ENCODE measurements at places on chromosomes 2 and 18. TPM values are rescaled to one million over a fixed set of nuclear protein-coding genes. Genes with fewer than 3 reads are reported as not detected.

GRCh38 chr2:196962325-196962724 is 35.8 kb upstream of the PGAP1 start:
- H3K4me1 ChIP-seq, result no peaks in the 10 kb centered on the region
- no peak for DNase-seq
- no peaks in the 10 kb centered on the region for H3K27me3 ChIP-seq
- H3K4me3 ChIP-seq, result no peak overlapping the region

DNA sequence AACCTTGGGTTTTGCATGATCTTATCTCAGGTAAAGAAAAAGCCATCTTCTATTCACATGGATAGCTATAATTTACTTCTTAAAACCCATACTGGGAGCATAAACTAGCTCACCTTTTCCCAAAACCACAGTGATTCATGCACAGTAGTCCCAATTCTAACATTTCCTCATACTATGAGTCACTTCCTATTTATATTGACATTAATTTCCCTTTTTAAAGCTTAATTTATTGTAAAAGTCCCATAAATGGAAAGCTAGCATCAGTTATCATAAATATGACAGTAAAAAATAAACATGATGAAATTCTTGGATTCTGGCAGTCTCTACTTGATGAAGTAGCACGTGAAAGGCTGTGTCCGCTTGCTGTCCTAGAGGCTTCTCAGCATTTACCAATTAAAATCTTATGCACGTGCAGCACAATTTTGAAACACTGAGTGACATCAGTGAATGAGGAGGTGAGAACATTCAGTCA is 180.1 kb downstream of the CDH2 start:
- H3K4me3 ChIP-seq, result no peak overlapping the region
- no peaks in the 10 kb centered on the region for H3K4me1 ChIP-seq
- H3K27me3 ChIP-seq, result no peaks in the 10 kb centered on the region
- H3K27ac ChIP-seq, result no peak overlapping the region
- DNase-seq, result no peak
- H3K36me3 ChIP-seq, result no peaks in the 10 kb centered on the region

DNA sequence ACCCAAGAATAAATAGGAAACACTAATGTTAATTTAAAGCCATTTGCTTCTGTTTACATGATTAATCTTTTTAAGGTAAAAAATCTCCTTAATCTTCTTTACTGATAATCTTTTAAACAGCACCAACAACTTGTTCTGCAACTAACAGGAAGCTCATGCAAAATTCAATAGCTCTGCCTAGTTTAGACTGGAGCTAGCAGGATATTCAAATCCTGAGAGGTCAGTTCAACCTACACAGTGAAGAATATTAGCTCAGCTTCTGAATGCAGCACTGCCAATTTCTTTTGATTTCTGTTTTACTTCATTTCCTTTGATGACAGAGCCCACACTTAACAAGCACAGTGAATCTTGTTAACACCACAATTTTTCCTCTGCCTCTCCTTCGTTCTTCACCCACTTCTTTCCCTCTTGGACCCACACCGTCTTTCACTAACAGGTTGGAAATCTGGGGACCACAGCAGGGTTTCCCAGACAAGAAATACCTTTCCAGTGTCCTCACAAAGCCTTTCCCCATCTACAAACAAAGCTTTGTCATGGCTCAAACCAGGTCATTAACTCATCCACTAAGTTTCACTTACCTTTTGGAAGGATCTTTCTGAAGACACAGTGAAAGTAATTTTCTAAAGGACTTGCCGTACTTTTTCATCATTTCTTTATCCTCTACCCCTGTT is 109.8 kb downstream of the STK39 start:
- no peaks in the 10 kb centered on the region for H3K36me3 ChIP-seq
- H3K4me1 ChIP-seq, result no peaks in the 10 kb centered on the region
- no peak overlapping the region for H3K4me3 ChIP-seq

- no peaks in the 10 kb centered on the region for H3K27me3 ChIP-seq
- no peak overlapping the region for H3K27ac ChIP-seq
- no peaks in the 10 kb centered on the region for H3K36me3 ChIP-seq
- H3K4me1 ChIP-seq, result no peaks in the 10 kb centered on the region
Observed at GRCh38 chr2:60413069-60413813, 140.2 kb downstream of the BCL11A start.

DNA sequence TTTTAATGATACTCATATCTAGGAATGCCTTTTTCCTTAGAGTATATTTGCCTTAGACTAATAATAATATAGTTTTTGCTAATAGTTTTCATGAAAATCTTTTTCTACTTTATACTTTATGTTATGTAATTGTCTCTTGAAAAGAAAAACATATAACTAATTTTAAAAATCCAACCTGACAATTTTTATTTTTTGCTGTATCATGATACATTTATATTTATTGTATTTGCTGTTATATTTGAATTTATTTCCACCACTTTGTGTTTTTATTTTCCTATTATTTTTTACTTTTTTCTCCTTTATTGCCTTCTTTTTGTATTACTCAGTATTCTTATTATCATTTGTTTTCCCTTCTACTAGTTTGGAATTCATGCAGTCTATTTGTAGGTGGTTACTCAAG is 85.4 kb downstream of the MBD5 start:
- H3K27me3 ChIP-seq, result no peaks in the 10 kb centered on the region
- no peak overlapping the region for H3K27ac ChIP-seq
- no peak for DNase-seq
- H3K36me3 ChIP-seq, result no peaks in the 10 kb centered on the region
- H3K4me1 ChIP-seq, result no peaks in the 10 kb centered on the region
- no peak overlapping the region for H3K4me3 ChIP-seq

- no peaks in the 10 kb centered on the region for H3K36me3 ChIP-seq
- H3K4me3 ChIP-seq, result no peak overlapping the region
- H3K27me3 ChIP-seq, result no peaks in the 10 kb centered on the region
Observed at GRCh38 chr18:49123431-49123830, 172.7 kb upstream of the SMAD7 start.

- no peaks in the 10 kb centered on the region for H3K4me1 ChIP-seq
- H3K36me3 ChIP-seq, result no peaks in the 10 kb centered on the region
- H3K27ac ChIP-seq, result no peak overlapping the region
- H3K27me3 ChIP-seq, result no peaks in the 10 kb centered on the region
- no peak for DNase-seq
Observed at GRCh38 chr2:70412294-70413070, 110.6 kb upstream of the FAM136A start.

The AQP12B gene
- not detected for total RNA-seq

The PDE6D gene
- 35.5 TPM for total RNA-seq

The DAPL1 gene
- total RNA-seq, result not detected

DNA sequence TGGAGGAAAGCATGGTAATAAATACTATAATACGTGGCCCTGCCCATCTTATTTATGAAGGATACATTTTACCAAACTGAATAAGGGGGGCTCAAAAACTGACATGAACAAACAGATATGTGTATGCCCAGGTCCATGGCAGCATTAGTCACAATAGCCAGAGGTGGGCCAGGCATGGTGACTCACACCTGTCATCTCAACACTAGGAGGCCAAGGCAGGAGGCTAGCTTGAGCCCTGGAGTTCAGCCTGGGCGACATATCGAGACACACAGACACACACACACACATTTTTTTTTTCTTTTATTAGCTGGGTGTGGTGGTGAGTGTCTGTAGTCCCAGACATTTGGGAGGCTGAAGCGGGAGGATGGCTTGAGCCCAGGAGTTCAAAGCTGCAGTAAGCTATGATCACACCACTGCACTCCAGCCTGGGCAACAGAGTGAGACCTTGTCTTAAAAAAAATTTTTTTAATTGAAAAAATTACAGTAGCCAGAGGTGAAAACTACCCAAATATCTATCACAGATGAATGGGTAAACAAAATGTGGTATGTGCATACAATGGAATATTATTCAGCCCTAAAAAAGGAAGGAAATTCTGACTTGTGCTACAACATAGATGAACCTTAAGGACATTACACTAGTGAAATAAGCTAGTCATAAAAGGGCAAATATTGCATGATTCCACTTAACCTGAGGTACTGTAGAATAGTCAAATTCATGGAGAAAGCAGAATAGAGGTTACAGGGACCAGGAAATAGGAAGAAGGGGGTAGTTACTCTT is 8.0 kb downstream of the ATP8B1 start:
- no peak overlapping the region for H3K27ac ChIP-seq
- H3K36me3 ChIP-seq, result no peaks in the 10 kb centered on the region
- DNase-seq, result no peak

GRCh38 chr2:95366514-95366913 is 36.0 kb upstream of the FAHD2A start:
- H3K36me3 ChIP-seq, result no peaks in the 10 kb centered on the region
- H3K4me3 ChIP-seq, result no peak overlapping the region
- no peak for DNase-seq

The MLPH gene
- not detected for total RNA-seq

- no peak overlapping the region for H3K27ac ChIP-seq
- no peaks in the 10 kb centered on the region for H3K27me3 ChIP-seq
- DNase-seq, result no peak
- no peaks in the 10 kb centered on the region for H3K4me1 ChIP-seq
- H3K4me3 ChIP-seq, result no peak overlapping the region
Observed at GRCh38 chr2:24315669-24316068, 44.7 kb downstream of the ITSN2 start.

DNA sequence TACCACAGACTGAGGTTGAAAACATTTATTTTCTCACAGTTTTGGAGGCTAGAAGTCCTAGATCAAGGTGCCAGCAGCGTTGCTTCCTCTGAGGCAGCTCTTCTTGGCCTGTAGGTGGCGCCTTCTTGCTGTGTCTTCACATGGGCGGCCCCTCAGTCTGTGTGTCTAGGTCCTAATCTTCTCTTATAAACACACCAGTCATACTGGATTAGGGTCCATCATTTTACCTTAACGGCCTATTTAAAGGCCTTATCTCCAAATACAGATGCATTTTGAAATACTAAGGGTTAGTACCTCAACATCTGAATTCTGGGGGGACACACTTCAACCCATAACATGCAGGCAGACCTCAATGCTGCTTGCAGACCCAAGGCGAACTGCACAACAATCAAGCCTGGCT is 4.4 kb upstream of the RMC1 start:
- DNase-seq, result peak; percentile 57
- no peaks in the 10 kb centered on the region for H3K36me3 ChIP-seq
- H3K4me3 ChIP-seq, result no peak overlapping the region
- H3K27ac ChIP-seq, result no peak overlapping the region
- H3K4me1 ChIP-seq, result peaks cover 16% of the 10 kb centered on the region

The ABCG8 gene
- not detected for total RNA-seq

The CFAP221 gene
- total RNA-seq, result not detected

The ATIC gene
- total RNA-seq, result 315 TPM

The SMAD2 gene
- total RNA-seq, result 343 TPM

GRCh38 chr2:152418688-152419087 is 83.7 kb downstream of the FMNL2 start:
- no peaks in the 10 kb centered on the region for H3K4me1 ChIP-seq
- H3K4me3 ChIP-seq, result no peak overlapping the region
- H3K36me3 ChIP-seq, result no peaks in the 10 kb centered on the region
- no peaks in the 10 kb centered on the region for H3K27me3 ChIP-seq
- H3K27ac ChIP-seq, result no peak overlapping the region

DNA sequence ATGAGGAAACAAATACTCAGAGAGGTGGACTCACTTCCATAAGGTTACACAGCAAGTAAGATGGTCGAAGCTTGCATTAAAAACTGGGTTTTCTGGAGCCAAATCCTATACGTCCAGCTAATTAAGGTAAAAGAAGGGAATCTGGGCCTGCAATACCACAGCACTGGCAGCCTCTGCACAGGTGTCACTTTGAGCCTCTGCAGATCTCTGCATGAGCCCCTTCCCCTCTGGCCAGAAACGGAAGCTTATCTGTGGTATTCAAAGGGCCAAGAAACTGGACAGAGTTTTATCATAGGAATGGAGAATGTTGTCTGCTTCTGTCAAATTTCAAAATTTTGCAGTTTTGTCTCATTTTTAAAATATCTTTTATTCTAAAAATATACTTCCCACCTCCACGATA is 76.1 kb downstream of the OSR1 start:
- H3K4me1 ChIP-seq, result no peaks in the 10 kb centered on the region
- no peak overlapping the region for H3K4me3 ChIP-seq
- no peaks in the 10 kb centered on the region for H3K27me3 ChIP-seq
- no peaks in the 10 kb centered on the region for H3K36me3 ChIP-seq
- no peak overlapping the region for H3K27ac ChIP-seq

The RAB6C gene
- total RNA-seq, result not detected

GRCh38 chr2:135050684-135051083 is 1.4 kb upstream of the RAB3GAP1 start:
- H3K27me3 ChIP-seq, result no peaks in the 10 kb centered on the region
- H3K27ac ChIP-seq, result no peak overlapping the region
- no peaks in the 10 kb centered on the region for H3K36me3 ChIP-seq
- no peak overlapping the region for H3K4me3 ChIP-seq
- H3K4me1 ChIP-seq, result peaks cover 28% of the 10 kb centered on the region
- DNase-seq, result no peak

- no peaks in the 10 kb centered on the region for H3K4me1 ChIP-seq
- no peaks in the 10 kb centered on the region for H3K27me3 ChIP-seq
- H3K36me3 ChIP-seq, result no peaks in the 10 kb centered on the region
Observed at GRCh38 chr2:194750926-194751325, 906.1 kb upstream of the SLC39A10 start.

GRCh38 chr18:55384115-55384514 is 203.9 kb downstream of the TCF4 start:
- H3K27me3 ChIP-seq, result no peaks in the 10 kb centered on the region
- no peaks in the 10 kb centered on the region for H3K4me1 ChIP-seq
- no peak overlapping the region for H3K4me3 ChIP-seq
- no peak for DNase-seq

DNA sequence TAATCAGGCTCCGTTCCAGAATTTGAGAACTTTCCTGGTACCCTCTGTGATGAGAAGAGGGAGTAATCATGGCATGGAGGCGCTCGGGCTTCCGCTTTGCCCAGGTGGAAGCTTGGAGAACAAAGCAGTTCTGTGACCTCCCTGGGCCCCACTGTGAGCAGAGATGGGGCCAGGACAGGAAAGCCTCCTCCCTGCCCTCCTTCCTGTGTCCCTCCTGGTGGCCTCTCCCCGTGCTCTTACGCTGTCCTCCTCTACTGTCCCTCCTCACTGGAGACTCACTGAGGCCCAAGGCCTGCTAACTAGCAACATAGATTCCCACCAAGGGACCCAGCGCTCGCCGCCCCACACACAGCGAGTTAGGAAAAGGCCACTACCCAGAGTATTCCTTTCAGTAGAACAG is 119.8 kb downstream of the MAPK4 start:
- H3K27ac ChIP-seq, result no peak overlapping the region
- no peak for DNase-seq
- H3K4me3 ChIP-seq, result no peak overlapping the region
- H3K4me1 ChIP-seq, result no peaks in the 10 kb centered on the region

GRCh38 chr2:38159191-38159590 is 83.2 kb upstream of the CYP1B1 start:
- DNase-seq, result no peak
- H3K27me3 ChIP-seq, result no peaks in the 10 kb centered on the region
- no peak overlapping the region for H3K4me3 ChIP-seq
- H3K36me3 ChIP-seq, result no peaks in the 10 kb centered on the region
- no peak overlapping the region for H3K27ac ChIP-seq

- no peaks in the 10 kb centered on the region for H3K4me1 ChIP-seq
- no peak overlapping the region for H3K4me3 ChIP-seq
- DNase-seq, result no peak
- no peaks in the 10 kb centered on the region for H3K27me3 ChIP-seq
- H3K36me3 ChIP-seq, result no peaks in the 10 kb centered on the region
Observed at GRCh38 chr2:18085593-18085992, 207.1 kb downstream of the KCNS3 start.

The PLGLB1 gene
- total RNA-seq, result 3.2 TPM

All from CD8-positive, alpha-beta memory T cell (primary cell).